Stimulated activated CD8-positive, alpha-beta memory T cell treated with anti-CD3 and anti-CD28 coated beads, Interleukin-7, amount 100 ng/mL, for 1 hour (primary cell): ENCODE measurements at places on chromosomes 11 and 22.

DNA sequence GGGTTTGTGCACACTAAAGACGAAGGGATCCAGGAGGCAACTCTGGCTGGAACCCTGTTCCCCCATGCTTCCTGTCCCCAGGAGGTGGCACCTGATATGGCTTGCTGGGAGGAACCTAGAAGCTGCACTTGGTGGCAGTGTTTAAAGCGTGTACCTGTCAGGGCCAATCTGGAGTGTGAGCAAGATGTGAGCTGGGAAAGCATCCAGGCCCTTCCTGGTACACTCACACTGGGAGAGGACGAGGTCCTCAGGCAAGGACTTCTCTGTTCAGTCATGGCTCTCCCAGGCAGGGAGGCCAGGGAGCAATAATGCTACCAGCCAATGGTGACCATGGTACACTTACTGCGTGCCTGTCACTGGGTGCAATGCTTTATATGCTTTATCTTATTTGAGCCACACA is 130.7 kb upstream of the NECTIN1 start:
- no peak for DNase-seq

DNA sequence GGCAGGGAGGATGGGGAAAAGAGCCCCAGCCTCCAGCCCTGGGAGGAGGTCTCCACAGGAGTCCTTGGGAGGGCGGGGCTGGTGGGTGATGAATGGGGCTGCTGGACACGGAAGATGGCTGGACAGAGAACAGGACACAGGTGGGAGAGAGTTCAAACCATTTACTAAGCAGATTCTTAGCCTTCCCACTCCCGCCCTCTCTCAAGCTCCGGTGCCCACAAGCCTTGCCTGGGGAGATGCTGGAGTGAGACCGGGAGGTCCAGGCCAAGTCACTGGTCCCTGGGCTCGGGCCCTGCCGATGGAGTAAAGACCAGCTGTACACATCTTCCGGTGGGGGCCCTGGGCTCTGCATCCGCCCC is 1.4 kb downstream of the CLDN5 start:
- DNase-seq: no peak

GRCh38 chr11:72497731-72498130 is 63.4 kb upstream of the CLPB start:
- no peak for DNase-seq

DNA sequence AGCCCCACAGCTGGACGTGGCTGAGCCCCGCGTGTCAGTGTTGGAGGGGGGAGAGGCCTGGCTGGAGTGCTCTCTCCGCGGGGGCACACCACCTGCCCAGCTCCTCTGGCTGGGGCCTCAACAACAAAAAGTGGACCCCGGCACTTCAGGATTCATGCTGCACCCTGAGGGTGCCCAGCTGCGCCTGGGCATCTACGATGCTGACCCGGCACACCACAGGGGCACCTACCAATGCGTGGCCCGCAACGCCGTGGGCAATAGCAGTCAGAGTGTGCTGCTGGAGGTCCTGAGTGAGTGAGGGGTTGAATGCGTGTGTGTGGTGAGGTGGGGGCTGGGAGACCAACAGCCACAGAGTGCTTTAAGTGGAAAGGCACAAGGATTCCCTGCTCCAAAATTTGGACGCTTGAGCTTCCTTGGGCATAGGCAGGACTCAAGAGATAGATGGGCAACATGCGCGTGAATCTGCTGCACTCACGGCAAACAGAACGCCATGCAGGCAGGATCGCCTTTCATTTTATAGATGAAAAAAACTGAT is 7.6 kb downstream of the VSIG10L2 start:
- DNase-seq: no peak

- DNase-seq: no peak
These were observed 281.2 kb downstream of the CADM1 start for GRCh38 chr11:115222863-115223530.

DNA sequence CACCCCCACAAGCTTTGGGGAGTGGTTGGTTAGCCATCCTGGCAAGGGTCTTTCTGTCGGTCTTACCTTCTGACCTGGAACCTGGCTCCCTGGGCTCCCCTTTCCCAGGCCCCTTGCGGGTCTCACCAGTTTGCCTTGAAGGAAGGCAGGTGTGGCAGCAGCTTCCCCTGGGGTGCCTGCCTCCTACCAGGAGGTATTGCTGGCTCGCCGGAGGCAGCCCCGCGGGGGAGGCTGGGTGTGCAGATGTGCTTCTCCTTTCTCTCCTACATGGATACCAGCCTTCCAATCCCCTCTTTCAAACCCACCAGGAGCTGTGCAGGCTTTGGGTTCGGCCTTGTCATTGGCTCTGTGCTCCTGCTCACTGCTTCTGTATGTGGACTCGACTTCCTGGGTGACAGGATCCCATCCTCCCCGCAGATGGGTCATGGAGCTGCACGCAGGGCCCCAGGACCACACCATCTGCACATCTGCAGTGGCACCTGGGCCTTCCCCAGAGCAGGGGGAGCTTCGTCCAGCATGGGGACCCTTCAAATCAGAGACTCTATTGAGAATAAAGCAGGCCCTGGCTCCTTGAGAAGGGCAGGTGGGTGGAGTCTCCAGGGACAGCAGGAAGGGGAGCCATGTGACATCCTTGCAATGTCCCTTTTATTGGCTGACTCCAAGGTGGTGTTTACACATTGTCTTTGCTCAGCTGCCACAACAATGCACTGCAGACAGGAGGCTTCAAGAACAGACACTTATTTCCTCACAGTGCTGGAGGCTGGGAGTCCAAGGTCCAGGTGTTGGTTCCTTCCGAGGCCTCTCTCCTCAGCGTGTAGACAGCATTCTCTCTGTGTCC is 592.0 kb downstream of the BRD1 start:
- DNase-seq: no peak

DNA sequence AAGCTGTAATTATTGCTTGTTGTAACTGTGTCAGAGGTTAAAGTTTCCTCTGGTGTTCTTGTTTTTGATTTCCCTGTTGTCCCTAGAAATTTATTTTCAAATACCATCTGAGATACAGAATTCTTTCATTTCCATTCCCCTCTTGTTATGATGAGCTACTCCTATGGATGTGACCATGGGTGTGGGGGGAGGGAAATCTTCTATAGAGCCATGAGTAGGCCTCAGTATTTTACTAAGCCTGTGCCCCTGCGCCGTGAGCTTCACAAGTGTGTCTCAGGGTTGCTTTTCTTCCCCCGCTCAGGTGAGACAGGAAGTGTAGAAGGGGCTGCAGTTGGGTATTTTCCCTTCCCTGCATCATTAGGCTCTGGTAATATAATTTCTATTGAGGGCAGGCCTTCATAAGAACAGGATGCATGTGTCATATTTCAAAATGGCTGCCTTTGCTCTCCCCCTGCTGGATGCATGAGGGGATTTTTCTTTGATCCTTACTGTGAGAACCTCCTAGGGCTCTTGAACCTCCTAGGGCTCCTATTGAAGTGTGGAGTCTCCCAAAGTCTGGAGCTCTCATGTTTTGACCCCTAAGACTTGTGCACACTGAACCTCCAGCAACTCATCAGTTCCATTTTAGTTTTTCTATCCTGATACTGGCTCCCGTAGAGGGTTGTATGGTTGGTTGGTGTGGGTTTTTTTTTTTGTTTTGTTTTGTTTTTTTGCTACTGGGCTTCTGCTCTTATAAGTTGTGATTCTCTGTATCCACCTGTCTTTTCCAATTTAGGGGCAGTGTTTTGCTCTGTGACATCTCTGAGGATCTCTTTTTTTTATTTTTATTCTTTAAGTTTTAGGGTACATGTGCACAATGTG is 658.2 kb downstream of the NTM start:
- DNase-seq: no peak
